ENCODE measurements at places on chromosomes 12 and 14.

GRCh38 chr14:65661865-65662264, 249.3 kb downstream of the FUT8 start:
- no peak for DNase-seq

DNA sequence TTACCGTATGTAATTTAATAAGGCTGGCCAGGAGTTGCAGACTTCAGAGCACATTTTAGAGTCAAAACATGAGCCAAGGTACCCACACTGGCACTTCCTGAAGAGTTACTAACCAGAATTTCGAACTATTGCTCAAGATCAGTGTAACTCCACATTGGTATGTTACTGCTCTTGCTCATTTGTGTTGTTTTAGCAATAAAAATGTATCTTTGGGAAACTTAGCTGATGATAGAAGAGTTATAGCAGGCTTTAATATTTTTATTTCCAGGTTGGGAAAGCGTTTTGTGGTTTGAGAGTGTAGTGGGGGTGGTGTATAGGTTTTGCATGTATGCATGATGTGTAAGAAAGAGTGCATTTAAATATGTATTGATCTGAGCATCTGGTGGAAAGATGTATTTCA, 96.6 kb downstream of the SCN8A start:
- no peak for DNase-seq

- DNase-seq: no peak
These were observed 253.9 kb downstream of the FOXN3 start for GRCh38 chr14:89163031-89163636.

GRCh38 chr14:55760789-55761566, 181.0 kb downstream of the KTN1 start:
- no peak for DNase-seq

GRCh38 chr12:107545737-107546353, 139.8 kb upstream of the PWP1 start:
- DNase-seq: no peak

- DNase-seq: no peak
These were observed 7.8 kb downstream of the HIGD1C start for GRCh38 chr12:50960130-50960529.

DNA sequence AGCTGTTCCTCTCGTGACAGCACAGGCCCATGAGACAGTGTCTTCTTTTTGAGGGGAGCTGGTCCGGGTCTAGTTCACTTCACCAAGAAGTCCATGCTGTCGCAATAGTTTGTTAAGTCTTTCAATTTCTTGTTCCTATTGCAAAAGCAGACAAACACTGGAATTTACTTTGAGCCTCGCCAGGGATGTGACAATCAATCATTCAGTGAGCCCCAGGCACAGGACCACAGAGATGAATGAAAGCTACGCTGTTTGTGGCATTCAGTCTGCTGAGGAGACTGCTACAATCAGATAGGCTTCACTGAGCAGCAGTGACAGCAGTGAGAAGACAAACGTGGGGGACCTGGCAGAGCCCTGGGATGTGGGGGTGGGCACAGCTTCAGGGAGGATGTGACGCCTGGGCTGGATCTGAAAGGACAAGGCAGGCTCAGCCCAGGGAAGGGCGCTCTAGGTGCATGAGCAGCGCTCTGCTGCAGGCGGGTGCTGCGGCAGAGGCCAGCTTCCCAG, 35.5 kb downstream of the TCTN1 start:
- DNase-seq: no peak

DNA sequence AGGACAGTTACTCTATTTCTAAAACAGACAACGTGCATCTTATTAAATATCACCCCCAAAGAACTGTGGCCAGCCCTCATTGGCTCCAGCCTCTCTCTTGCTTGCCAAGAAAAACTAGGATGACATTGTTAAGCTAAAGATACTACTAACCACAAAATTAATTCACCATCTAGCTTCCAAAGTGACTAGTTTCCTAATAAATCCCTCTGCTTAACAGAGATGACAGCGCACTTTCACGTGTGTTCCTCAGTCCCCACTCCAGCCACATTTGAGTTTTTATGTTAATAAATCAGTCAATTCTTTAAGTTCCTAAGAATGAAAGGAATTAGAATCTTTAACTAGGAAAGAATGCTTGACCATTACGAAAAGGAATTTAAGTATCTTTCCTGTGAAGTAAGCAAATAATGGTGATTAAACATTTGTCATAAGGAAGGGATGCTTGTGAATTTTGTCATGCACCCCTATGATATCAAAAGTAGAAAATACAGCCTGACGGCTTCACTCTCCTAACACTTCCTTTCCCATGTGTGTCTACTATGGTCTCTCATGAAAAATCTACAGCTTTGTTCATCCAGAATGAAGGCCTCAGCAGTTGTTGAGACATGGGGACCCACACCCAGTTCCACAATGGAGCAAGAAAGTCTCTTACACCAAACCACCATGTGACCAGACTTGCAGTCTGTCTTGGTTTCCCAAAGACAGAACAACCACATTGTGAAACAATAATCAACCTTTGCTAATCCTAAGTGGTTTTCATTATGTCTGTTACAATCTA, 8.1 kb downstream of the CORO1C start:
- no peak for DNase-seq

- DNase-seq: no peak
These were observed 38.4 kb upstream of the BCL2L14 start for GRCh38 chr12:12032260-12032791.

- DNase-seq: no peak
These were observed 71.3 kb downstream of the CHGA start for GRCh38 chr14:92994131-92994676.

DNA sequence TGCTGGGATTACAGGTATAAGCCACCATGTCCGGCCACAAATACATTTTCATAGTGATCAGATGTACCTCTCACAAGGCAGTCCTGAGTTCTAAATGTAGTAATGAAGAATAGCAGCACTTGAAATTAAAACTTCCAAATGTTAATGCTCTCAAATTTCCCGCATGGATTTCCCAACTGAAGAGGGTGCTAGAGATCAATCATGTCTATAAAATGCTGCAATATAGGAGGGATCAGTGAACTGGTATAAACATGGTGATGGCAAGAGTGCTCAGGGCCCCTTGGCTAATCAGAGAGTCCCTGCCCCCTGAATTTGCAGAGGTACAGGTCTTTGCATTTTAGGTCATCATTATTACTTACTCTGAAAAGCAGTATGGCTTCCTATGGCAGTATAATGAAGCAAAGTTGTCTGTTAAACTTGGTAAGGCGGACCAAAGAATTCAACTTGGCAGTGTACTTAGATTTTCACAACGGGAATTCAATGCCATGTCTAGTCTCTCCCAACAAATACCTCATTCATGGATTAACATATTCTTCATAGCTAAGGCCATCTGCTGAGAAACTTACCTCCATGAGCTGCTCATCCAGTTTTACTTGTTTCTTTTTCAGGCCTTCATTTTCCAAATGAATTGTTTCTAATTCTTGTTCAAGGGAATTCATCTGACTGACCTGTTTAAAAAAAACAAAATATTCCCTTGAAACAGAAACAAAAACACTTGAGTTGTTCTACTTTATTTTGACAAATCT, 67.0 kb upstream of the SAV1 start:
- no peak for DNase-seq

GRCh38 chr12:95205685-95206084, 11.6 kb downstream of the FGD6 start:
- no peak for DNase-seq

- no peak for DNase-seq
These were observed 9.3 kb upstream of the RXYLT1 start for GRCh38 chr12:63770375-63770774.

DNA sequence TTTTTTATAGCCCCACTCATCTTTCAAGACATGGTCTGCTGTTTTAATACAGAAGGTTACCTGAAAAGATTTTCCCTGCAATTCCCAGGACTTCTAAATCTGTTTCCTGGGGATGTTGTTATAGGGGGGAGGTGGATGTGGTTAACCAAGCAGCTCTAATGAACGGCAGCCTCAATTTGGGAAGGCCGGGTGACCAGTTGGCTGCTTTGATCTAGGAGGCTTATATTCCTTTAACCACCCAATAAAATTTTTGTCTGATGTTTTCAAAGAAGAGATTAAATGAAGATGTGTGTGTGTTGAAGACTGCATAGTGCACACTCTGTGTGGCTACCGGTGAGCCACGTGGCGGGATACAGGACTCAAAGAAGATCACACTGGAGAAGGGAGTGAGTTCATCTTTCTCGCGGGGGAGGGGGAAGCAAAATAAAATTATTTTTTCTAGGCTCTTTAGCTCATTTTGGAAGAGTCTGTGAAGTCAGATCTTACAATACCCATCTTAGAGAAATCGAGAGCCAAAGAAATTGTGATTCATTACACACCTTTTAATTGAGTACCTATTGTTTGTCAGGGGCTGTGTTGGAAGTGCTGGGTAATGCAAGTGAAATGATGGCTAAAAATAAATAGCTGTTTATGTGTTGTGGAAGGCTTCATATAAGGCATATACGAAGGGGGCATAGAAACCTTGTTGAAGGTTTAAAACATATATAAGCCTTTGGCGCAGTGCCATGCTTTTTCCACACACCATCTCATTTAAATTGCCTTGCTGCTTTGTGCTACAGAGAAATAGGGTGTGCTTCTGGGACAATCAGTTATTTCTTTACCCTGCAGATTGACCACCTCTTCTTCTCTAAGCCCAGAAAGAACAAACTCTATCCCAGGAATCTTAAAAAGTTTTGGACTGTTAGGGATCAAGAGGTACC, 18.5 kb downstream of the ELK3 start:
- DNase-seq: no peak

DNA sequence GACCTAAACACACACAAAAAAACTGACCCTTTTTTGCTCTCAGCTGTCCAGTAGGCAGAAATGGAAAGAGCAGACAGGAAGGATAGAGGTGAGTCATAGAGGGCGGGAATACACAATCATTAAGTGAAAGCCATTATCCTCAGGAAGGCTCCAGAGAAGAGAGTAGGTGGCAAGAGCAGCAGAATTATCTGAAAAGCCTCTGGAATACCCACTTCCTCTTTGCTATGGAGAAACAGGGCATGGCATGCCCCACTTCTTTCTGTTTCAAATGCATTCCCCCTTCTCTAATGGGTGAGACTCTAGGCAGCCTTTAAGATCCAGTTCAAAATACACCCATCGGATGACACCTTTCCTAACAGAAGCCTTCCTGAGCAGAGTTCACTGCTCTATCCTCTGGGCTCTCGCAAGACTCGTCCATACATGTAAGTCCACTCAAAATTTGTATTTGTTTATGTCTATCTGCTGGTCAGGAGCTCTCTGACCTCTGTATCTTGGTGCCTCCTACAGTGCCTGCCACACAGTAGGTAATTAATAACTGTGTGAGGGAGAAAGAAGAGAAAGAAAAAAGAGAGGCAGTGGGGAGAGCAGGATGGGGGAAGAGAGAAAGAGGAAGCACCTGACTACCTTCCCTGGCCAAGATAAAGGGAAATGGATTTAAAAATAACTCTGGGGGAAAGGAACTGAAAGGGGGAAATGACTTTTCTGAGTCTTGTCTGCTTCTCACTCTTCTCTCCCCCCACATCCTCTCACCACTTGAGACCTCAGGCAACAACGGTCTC, 8.5 kb downstream of the KLHL33 start:
- no peak for DNase-seq

- DNase-seq: no peak
These were observed 103.2 kb downstream of the SLC25A47 start for GRCh38 chr14:100426314-100426713.

- DNase-seq: no peak
These were observed 19.8 kb downstream of the PPM1H start for GRCh38 chr12:62915204-62915529.

DNA sequence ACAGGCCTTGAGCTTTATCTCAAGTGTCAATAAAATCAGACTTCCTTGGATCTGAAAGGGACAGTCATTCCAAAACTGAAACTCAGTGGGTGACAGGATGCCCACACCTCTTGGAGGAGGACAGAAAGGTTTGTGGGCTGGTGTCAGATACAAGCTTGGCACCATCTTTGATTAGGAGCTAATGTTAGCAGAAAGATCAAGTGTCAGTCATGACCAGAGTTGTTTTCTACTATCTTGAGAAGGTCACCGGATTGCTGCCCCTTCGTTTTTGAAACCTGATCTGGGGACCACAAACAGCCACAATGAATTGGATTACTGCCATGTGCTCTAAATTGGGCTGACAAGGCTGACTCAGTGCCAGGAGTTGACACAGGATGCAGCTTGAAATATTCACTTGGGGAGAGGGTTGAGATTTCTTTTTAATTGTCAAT, 88.3 kb downstream of the OTOGL start:
- DNase-seq: no peak

- DNase-seq: no peak
These were observed 5.0 kb upstream of the KLC1 start for GRCh38 chr14:103623883-103624482.

- DNase-seq: no peak
These were observed 135.9 kb downstream of the KTN1 start for GRCh38 chr14:55715889-55716288.

DNA sequence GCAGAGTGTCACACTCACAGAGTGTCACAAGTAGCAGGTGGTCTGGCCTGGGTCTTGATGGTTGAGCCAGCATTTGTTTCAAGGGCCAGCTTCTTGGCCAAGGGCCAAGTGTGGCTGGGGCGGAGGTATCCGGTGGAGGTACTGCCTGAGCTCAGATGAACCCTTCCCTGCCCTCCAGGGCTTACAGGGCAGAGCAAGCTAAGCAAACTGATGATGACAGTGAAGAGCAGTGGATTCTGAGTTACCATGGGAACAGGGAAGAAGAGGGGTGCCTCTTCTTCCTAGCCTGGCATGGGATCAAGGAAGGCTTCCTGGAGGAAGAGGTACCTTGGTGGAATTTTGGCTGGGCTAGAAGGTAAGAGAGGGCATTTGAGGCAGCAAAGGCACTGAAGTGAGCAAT, 35.7 kb downstream of the MVK start:
- no peak for DNase-seq

DNA sequence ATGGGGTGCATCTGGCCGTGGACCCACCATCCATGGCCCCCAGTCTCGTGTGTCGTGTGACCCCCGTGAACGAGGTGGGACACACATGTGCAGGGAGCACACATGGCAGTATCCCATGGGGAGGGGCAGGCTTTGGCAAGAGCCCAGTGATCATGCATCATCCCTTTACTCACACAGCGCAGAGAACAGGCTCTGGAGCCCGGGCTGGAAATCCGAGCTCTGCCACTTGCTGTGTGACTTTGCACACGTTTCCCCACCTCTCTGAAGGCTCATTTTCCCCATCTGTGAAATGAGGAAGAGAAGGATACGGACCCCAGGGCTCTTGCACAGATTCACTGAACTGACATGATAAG, 119.9 kb downstream of the PHETA1 start:
- DNase-seq: no peak

DNA sequence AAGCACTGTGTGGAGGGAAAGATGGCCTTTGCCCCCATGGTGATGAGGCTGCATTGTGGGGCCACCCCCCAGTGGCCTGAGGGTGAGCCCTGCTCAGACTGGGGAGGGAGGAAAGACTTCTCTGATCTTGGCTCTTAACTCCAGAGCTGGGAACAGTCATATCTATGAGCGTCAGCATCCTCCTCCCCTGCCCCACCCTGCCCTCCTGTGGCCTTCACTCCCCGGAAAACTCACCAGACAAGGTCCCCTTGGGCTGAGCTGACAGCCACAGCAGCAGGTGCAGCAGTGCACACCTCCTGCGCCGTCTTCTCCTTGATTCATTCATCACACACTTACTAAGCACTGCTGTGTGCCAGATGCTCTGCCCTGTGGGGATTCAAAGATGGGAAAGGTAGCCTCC, 98.8 kb downstream of the B4GALNT3 start:
- DNase-seq: no peak

GRCh38 chr12:70255311-70255710, 12.1 kb downstream of the CNOT2 start:
- no peak for DNase-seq

All from activated T-cell treated with anti-CD3 and anti-CD28 coated beads for 48 hours (primary cell).